Vagina (tissue), 2 donors: ENCODE measurements at places on chromosomes 5 and 9.

DNA sequence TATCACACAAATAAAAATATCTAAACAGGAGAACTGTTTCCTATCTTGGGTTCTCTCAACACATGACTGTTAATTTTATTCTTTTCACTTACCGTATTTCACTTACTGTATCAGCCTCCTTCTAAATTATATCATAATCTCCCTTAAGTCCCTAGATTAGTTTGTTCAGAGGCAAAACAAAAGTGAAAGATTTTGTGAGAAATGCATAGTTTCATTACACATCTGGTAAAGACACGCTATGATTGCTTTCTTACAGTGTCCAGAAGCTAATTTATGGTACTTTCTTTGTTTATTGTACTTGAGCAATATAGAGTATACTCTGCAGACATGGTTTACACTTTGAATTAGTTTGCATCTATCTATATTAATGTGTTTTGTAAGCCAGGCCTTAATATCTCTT, 159.7 kb upstream of the TLX3 start:
- no peak for DNase-seq

DNA sequence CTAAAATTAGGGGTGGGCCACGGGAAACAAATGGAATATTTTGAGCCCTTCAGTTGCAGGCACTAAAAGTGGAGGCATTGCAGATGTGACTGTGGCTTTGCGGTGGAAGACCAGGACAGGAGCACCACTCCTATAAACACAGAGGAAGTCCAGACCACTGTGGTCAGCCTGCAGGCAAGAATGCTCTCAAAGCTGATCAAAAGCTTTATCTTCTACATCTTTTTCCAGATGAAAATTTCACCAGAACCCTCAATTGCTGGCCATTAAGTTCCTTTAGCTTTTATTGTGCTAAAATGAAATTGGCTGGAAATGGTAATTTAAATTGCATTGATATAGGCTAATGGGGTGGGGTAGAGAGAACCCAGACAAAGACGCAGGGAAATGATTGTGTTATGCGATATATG, 208.8 kb downstream of the ERCC6L2 start:
- DNase-seq, result no peak

DNA sequence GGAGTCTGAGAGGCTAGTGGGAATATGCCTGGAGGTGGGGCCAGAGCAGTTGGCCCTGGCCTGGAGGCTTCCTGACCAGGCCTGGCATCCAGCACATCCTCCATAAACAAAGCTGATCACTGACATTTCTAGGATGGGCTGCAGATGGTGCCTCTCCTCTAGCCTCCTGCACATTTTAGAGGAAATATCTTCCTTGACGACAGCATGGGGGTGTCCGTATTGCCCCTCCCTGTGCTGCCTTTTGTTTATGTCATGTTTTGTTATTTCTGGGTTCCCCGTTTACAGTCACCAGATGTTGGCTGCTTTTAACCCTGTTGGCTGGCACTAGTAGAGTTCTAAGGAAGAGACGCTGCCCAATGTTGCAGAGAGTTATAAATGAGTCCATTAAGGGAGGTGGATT, 148.5 kb downstream of the PHF2 start:
- DNase-seq, result no peak

DNA sequence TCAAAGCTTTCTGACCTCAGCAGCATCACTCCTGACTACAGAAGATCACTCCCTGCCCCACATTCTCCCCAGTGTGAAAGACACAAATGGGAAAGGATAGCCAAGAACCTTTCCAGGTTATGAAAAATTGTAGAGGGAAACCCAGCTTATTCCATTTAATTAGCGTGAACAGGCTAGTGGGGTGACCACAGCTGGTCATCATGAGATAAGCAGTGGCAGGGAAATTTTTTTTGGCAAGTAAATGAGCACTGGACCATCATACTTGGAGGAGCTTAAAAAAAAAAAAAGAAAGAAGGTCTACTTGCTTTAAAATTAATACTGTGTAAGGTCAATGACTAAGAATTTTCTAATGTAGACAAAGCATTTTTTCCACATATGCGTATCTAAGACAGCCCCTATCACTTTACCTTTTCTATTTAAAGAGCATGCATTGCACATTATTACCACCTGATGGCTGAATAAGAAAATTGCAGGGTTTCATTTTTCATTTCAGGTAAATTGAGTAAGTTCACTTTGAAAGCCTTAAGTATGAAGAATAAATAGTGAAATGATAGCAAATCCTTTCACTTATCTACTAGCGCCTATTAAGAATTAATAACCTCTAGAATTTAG, 123.6 kb downstream of the ELAVL2 start:
- no peak for DNase-seq

GRCh38 chr5:25891691-25892090, 1146.7 kb downstream of the CDH9 start:
- DNase-seq, result no peak

GRCh38 chr9:90569511-90569910, 73.1 kb downstream of the DIRAS2 start:
- DNase-seq, result no peak

GRCh38 chr5:74648835-74649293, 8.3 kb upstream of the ENC1 start:
- DNase-seq, result no peak

DNA sequence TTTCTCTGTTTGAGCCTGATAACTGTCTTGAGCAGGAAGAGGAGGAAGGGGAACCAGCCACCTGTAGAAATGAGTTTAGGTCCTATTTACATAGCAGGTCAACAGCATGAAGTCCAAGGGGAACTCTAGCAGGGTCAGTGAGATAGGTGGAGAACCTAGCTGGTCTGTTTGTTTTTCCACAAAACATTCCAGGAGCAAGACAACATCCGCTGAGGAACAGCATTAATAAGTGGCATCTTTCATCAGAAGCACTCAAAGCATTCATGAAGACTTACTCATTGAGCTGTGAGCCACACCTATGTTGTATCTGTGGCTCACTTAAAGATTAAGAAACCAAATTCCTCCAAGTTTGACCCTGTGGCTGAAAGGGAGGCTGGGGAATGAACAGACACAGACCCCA, 115.9 kb downstream of the ACTBL2 start:
- no peak for DNase-seq

DNA sequence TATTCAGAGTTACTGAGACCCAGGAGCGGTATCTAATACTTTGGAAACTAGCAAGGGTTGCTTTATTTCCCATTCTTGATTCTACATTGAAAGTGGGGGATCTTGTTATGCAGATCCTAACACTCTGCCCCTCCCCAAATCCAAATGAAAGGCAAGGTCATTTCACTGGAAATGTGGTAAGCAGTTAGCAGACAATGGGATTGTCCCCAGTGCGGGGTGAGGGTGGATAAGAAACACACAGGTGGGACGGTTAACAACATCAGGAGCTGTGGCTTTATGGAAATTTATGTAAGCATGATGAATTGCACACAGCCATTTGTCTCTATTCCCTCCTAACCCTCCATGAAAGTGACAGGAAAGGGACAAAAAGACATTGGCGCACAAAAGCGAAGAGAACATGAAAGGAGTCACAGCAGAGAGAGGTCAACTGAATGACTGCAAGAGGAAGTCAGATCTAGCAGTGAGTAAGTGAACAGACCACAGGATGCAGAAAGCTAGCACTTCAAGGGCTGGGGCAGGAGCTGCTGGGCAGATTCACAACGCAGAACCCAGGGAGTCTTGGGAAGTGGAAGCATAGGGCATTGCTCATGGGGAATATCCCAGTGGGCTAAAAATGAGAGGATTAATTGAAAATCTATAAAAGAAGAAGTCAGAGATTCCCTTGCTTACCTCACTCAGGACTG, 184.4 kb downstream of the HSD17B3 start:
- DNase-seq, result no peak

DNA sequence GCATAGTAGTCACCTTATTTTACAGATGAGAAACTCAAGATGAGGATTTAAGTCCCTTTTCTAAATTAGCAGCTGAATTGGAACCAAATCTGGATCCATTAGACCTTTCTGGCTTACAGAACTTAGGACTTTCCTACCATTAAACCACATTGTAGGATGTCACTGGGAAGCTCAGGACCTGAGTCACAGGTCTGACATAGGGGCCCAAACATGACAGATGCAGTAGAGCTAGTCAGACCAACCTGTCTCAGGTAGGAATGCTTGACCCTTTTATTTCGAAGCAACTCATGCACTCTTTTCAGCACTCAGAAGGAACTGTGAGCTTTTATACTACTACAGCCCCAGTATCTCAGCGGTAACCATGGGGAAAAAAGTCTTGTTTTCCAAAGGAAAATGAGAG, 2.6 kb downstream of the RAB24 start:
- no peak for DNase-seq
